ENCODE measurements at places on chromosomes 2 and 18. TPM values are rescaled to one million over a fixed set of nuclear protein-coding genes. Genes with fewer than 3 reads are reported as not detected.
A peak's percentile ranks its signal among the peaks of the same experiment; 100 is the strongest.

DNA sequence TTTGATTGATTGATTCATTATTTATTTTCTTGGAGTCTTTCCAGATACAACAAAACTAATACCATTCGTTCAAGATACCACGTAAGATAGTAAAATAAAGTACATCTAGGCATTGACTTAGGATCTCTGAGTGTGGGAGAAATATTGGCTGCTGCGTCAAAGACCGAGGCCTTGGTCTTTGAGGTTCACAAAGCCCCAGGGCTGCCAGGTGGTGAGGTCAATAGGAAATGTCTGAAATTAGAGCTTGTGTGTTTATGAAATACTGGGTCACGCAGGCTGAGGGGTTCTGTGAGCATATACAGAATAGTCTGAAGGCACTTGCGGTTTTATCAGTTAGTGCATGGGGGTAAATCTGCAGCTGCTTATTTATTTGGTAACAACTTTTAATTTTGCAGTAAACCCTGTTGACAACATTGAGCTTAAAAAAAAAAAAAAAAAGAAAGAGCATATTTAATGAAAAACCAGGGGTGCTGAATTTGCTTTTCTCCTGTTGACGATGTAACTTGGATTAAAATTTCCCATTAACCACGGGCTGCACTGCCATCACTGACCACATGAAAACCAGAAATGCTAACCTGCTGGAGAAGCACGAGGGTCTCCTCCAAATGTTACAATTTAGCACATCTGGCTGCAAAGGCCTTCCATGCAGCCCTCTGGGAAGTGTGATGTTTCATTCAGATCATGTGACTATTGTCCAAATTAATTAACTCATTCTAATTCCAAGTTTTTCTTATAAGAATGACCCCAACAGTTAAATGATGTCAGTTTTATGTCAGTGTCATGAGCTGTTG lies 27.1 kb upstream of the SERPINB12 start:
- H3K27me3 ChIP-seq: no peaks in the 10 kb centered on the region
- DNase-seq: no peak
- no peak overlapping the region for H3K4me3 ChIP-seq
- H3K27ac ChIP-seq: no peak overlapping the region

- H3K4me3 ChIP-seq: no peak overlapping the region
- no peaks in the 10 kb centered on the region for H3K27me3 ChIP-seq
- no peak overlapping the region for H3K27ac ChIP-seq
- no peaks in the 10 kb centered on the region for H3K36me3 ChIP-seq
- peaks cover 5% of the 10 kb centered on the region for H3K4me1 ChIP-seq
These were observed 109.5 kb downstream of the CDC42EP3 start for GRCh38 chr2:37561615-37562569.

- H3K4me1 ChIP-seq: peaks cover 5% of the 10 kb centered on the region
- no peaks in the 10 kb centered on the region for H3K27me3 ChIP-seq
- no peak overlapping the region for H3K27ac ChIP-seq
- H3K36me3 ChIP-seq: peaks cover 31% of the 10 kb centered on the region
These were observed 39.2 kb downstream of the TRIP12 start for GRCh38 chr2:229882583-229882982.

Gene PPP1R7
- 60.7 TPM for total RNA-seq

- no peaks in the 10 kb centered on the region for H3K4me1 ChIP-seq
- DNase-seq: no peak
- H3K27me3 ChIP-seq: no peaks in the 10 kb centered on the region
- H3K36me3 ChIP-seq: no peaks in the 10 kb centered on the region
- H3K4me3 ChIP-seq: no peak within 1 kb of the TSS
These were observed at the start of gene DSC1 for GRCh38 chr18:31162825-31163435. Gene DSC1, minus strand, starts transcription at chr18:31162856. Its CDS starts 262 bp downstream, at chr18:31162594.

Gene TDRD15
- total RNA-seq: not detected

Gene CMPK2
- total RNA-seq: 23.2 TPM

DNA sequence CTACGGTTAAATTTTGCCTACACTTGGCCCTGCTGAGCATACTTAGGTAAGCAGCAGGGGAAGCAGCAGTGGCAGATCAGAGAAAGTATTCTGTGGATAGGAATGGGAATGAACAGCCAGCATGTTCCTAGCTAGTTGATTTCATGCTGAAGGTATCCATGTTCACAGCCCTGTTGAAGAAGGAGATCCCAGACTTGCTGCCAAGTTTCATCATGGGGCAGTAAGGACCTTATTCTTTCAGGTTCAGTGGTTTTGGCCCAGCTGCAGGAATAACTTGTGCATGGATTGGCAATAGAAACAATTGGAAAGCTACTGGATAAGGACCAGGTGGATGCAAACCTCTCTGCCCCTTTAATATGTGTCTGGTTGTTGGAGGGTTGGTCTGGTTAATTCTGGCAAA lies 98.2 kb upstream of the TMEM178A start:
- no peak overlapping the region for H3K27ac ChIP-seq
- no peaks in the 10 kb centered on the region for H3K27me3 ChIP-seq
- H3K36me3 ChIP-seq: no peaks in the 10 kb centered on the region
- no peak for DNase-seq
- no peak overlapping the region for H3K4me3 ChIP-seq
- peaks cover 4% of the 10 kb centered on the region for H3K4me1 ChIP-seq

DNA sequence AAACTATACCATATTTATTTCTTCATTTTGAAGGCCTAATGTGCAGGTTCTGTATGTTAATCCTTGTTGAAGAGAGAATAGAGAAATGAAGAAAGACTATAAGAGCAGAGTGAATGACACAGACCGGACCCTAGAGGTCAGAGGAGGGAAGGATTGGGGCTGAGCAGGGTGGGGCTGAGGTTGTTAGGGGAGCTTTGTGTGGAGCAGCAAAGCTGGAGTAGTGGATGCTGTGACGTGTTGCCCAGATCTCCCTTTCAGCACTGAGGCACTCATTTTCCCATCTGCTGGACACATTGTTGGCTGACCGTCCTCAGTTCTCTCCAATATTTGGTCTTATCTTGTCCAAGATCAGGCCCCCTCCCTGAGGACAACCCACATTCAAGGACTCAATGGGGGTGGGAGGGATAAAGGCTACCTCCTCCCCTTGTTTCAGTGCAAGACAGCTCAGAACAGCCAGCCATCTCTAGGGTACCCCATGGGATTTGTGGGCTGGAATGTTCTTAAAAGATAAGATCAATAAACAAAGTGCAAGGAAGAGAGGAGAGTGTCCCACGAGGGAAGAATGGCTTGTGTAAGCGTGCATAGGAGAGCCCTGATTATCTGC lies 143.6 kb downstream of the TDRD15 start:
- no peak for DNase-seq
- H3K4me3 ChIP-seq: no peak overlapping the region
- no peak overlapping the region for H3K27ac ChIP-seq
- no peaks in the 10 kb centered on the region for H3K27me3 ChIP-seq

DNA sequence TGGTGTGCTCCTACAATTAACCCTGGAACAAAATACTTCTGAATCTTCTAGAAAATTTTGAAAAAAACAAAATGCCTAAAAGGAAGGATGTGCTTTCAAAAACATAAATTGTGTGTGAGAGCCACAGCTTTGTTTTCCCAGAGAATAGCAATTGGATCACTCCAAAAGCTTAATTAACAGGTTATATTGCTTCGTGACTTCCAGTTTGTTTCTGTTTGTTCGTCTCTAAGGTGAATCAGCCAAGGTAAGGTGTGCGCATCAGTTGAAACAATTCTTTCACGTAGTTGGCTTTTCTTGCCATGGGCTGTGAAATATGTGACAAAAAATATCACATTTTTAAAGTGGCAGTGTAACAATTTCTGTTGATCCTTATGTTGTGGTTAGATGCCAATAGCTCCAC lies 90.3 kb upstream of the BARD1 start:
- H3K4me1 ChIP-seq: no peaks in the 10 kb centered on the region
- no peak overlapping the region for H3K4me3 ChIP-seq
- no peaks in the 10 kb centered on the region for H3K36me3 ChIP-seq
- H3K27ac ChIP-seq: no peak overlapping the region
- no peak for DNase-seq
- no peaks in the 10 kb centered on the region for H3K27me3 ChIP-seq

GRCh38 chr2:134361648-134362047 lies 107.8 kb downstream of the MGAT5 start:
- no peak overlapping the region for H3K27ac ChIP-seq
- DNase-seq: no peak
- peaks cover 10% of the 10 kb centered on the region for H3K4me1 ChIP-seq
- H3K4me3 ChIP-seq: no peak overlapping the region

Gene GKN1
- total RNA-seq: not detected

GRCh38 chr18:58892488-58892887 lies 27.8 kb downstream of the ZNF532 start:
- peaks cover 13% of the 10 kb centered on the region for H3K4me1 ChIP-seq
- H3K4me3 ChIP-seq: no peak overlapping the region
- no peak for DNase-seq
- no peaks in the 10 kb centered on the region for H3K27me3 ChIP-seq

DNA sequence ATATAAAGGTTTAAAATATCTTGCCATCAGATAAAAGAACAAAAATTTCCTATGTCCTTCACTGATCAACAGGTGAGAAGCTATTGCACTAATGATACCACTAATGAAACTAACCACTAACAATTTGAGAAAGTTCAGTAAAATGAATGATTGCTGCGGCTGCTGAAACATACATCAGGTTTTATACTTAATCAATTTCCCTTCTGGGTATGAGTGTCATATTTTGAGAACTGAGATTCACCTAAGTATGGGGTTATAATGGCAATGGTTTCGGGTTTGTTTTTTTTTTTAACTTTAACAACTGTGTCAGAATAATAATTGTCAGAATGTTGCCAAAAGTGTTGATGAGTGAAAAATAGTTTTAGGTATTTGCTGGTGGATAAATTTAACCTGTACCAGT lies 151.3 kb upstream of the SLC39A10 start:
- H3K27ac ChIP-seq: no peak overlapping the region
- H3K27me3 ChIP-seq: no peaks in the 10 kb centered on the region
- no peak overlapping the region for H3K4me3 ChIP-seq
- no peaks in the 10 kb centered on the region for H3K4me1 ChIP-seq
- no peak for DNase-seq

GRCh38 chr18:8298186-8298585 lies 311.1 kb upstream of the RAB12 start:
- no peak for DNase-seq
- H3K4me3 ChIP-seq: no peak overlapping the region
- peaks cover 10% of the 10 kb centered on the region for H3K36me3 ChIP-seq
- no peak overlapping the region for H3K27ac ChIP-seq

Gene PLGLB2
- 2.4 TPM for total RNA-seq

DNA sequence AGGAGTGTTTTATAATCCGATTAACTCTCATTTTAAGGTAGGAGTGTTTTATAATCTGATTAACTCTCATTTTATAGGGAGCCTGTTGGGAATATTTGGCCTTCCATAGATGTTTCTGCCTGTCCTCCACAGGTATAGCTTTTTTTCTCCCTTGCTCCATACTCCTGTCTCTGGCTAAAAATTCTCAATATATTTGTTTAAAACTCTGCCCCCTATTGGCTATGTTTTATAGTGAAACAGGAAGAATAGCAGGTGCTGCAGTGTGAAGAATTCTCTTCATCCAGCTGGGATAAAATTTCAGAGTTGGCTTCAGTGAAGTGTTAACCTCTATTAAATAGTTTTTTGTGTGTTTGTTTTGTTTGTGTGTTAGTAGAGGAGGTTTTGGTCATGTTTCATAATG lies 1046.0 kb upstream of the TMEFF2 start:
- DNase-seq: no peak
- H3K4me3 ChIP-seq: no peak overlapping the region
- H3K4me1 ChIP-seq: no peaks in the 10 kb centered on the region
- H3K36me3 ChIP-seq: no peaks in the 10 kb centered on the region

- H3K27me3 ChIP-seq: no peaks in the 10 kb centered on the region
- no peak overlapping the region for H3K27ac ChIP-seq
- H3K4me3 ChIP-seq: no peak overlapping the region
These were observed 2.5 kb upstream of the PER2 start for GRCh38 chr2:238290715-238291549.

DNA sequence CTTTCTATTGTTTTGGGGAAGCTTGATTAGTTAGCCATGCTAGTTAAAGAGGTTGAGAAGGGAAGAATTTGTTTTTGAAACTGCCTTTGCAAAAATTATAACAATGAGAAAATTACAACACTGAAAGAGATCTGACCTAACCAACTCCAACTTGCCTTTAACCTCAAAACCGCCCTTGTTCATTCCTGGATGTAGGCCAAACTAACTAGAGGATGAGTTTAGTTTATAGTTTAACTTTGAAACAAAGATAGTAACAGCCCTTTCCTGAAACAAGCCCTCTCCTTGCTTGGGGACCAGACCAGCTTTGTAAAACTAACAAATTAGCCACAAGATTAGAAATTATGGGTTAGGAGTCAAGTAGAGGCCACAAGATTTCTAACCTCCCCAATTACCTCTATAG lies 713.9 kb downstream of the CPS1 start:
- H3K27me3 ChIP-seq: no peaks in the 10 kb centered on the region
- H3K36me3 ChIP-seq: no peaks in the 10 kb centered on the region
- H3K4me3 ChIP-seq: no peak overlapping the region
- H3K27ac ChIP-seq: no peak overlapping the region
- DNase-seq: no peak

- no peaks in the 10 kb centered on the region for H3K36me3 ChIP-seq
- no peak for DNase-seq
- peak overlapping the region; percentile 74 for H3K27ac ChIP-seq
- H3K27me3 ChIP-seq: no peaks in the 10 kb centered on the region
- peaks cover 28% of the 10 kb centered on the region for H3K4me1 ChIP-seq
- no peak overlapping the region for H3K4me3 ChIP-seq
These were observed 96.3 kb downstream of the B3GNT2 start for GRCh38 chr2:62292190-62292589.

DNA sequence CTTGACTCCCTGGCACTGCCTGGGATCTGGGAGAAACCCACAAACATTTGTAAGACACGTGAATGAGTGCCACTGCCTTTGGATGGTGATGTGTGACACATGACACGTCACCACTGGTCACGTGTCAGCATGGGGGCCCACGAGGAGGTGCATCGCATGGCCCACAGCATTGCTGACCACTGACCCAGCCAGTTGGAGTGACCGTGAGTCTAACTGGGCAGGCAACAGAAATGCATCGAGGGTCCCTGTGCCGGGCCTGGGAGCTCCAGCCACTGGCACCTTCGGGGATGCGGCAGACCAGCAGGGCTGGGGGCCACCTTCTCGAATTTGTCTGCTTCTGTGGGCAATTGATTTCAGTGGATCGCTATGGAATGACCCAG lies 121.9 kb upstream of the HDAC4 start:
- DNase-seq: no peak
- H3K27ac ChIP-seq: no peak overlapping the region
- no peaks in the 10 kb centered on the region for H3K4me1 ChIP-seq
- H3K4me3 ChIP-seq: no peak overlapping the region
- no peaks in the 10 kb centered on the region for H3K36me3 ChIP-seq

- H3K27me3 ChIP-seq: no peaks in the 10 kb centered on the region
- no peak overlapping the region for H3K4me3 ChIP-seq
- no peak overlapping the region for H3K27ac ChIP-seq
- no peaks in the 10 kb centered on the region for H3K36me3 ChIP-seq
- DNase-seq: no peak
These were observed 90.4 kb downstream of the NUP35 start for GRCh38 chr2:183214680-183215079.

- H3K4me1 ChIP-seq: peaks cover 3% of the 10 kb centered on the region
- H3K4me3 ChIP-seq: no peak overlapping the region
- H3K27ac ChIP-seq: no peak overlapping the region
- no peak for DNase-seq
- no peaks in the 10 kb centered on the region for H3K36me3 ChIP-seq
These were observed 80.6 kb downstream of the RIT2 start for GRCh38 chr18:43034683-43035500.

GRCh38 chr2:84832772-84833461 lies 48.0 kb downstream of the TRABD2A start:
- DNase-seq: no peak
- H3K4me1 ChIP-seq: peaks cover 4% of the 10 kb centered on the region
- no peak overlapping the region for H3K27ac ChIP-seq
- no peak overlapping the region for H3K4me3 ChIP-seq

- no peak overlapping the region for H3K4me3 ChIP-seq
- no peak for DNase-seq
- H3K4me1 ChIP-seq: no peaks in the 10 kb centered on the region
- H3K36me3 ChIP-seq: no peaks in the 10 kb centered on the region
- H3K27me3 ChIP-seq: no peaks in the 10 kb centered on the region
- no peak overlapping the region for H3K27ac ChIP-seq
These were observed 163.1 kb downstream of the TMEM18 start for GRCh38 chr2:513981-514706.

Measured in upper lobe of right lung (tissue), 1 donor.